RCC 7860 (cell line): ENCODE measurements at places on chromosomes 11 and 22.

DNA sequence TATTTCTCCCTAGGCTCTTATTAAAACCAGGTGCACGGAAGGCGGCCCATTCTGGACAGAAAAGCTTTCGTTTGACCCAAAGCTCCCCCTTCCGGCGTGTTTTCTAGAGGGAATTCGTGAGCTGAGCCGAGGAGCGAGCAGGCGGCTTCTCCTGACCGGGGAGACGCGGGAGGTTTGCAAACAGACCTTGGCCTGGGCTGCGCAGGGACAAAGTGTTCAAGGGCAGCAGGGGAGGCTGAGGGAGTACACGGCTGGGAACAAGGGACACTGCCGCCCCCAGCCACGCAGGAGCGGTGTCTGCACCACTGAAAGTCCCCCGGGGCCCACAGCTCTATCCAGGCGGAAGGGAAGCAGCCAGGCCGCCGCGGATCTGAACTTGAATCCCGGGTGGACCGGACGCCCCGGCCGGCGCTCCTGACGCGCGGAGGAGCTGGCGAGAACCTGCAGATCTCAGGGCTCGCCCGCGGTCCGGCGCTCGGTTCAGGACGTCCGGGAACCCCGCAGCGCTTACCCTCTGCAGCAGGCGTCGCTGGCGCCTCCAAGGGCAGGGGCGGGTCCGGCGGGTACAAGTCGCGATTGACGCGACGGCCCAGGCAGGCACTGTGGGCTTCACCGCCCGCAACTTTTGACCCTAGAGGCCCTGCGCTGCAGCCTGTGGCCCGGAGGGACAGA, 101.9 kb downstream of the WT1 start:
- DNase-seq: no peak

GRCh38 chr22:32030518-32031247, 12.4 kb upstream of the SLC5A1 start:
- no peak for DNase-seq

- no peak for DNase-seq
Observed at GRCh38 chr22:44131412-44131811, 49.3 kb upstream of the PARVG start.

DNA sequence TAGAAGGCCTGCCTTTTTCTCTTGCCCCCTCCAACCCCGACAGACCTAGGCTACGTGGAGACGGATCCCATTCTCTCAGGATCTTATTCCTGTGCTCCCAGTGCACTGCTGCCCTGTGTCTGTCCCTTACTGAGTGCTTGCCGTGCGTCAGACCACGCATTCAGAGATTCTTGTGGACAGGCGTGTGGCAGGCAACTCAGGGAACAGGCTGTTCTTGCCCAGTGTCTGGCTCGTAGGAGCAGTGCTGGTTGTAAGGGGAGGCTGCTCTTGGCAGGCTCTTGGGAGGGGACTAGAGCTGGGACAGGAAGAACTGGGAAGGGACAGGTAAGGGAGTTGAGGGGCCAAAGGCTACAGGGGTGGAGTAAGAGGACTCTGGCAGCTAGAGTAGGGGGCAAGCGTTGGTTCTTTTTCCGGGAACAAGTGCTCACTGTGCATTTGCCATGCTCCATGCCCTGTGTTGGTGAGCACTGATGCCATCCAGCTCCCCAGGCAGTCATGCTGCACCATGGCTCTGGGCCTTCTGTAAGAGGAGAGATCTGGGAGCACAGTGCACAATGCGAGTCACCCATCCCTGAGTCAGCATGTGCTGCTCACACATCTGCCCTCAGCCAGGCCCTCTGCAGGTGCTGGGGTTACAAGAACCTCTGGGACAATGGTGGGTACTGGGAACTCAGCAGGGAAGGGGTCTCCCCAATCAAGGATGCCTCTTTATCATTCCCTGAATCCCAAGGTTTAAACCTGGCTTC, 119.1 kb downstream of the TBC1D22A start:
- DNase-seq: peak; percentile 31

DNA sequence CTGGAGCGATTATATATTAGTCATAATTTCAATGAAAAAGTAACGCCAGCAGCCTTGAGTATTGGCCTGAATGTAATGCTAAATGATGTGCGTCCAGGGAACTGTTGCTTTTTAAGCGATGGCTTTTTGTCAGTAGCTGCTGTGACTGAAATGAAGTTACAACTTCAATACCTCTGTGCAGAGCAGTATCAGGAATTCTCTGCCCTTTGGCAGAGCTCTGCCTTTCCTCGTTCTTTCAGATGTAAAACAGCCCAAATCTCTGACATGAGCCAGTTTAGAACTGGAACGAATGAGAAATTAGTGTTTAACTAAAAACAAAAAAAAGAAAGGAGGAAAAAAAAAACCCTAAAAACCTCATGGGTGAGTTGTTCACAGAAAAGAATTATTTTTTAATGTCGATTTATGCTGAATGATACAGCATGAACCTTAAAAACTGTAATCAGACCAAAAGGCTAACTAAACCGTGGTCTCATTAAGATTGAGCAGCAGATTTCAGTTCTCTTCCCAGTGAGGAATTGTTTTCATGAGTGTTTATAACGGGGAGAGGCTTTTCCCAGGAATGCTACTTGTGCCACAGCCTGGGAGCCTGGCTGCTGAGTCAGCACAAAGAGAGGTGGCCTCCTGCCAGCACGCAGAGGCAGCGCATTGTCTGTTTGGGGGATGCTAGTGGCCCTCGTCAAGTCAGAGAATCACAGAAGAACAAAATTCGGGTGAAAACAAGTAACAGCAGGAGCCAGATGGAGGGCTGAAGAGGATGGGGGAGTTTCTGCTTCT, 146.2 kb upstream of the RASSF10 start:
- DNase-seq: no peak

DNA sequence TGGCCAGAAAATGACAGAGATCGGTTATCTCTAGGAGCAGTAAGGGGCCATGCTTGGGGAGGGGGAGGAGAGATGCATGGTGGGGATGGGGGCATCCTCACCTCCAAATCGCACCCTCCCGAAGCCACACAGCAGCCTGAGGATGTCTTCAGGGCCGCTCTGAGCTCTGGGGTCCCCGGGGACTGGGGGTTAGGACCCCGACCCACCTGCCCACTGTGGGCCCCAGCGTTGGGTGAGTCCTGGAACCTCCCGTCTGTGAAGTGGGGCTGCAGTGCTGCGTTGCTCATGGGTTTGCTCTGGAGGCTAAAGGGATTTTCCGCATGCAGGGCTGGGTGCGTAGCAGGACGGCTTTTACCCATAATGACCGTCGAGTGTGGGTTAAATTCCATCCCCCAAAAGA, 1046.3 kb downstream of the BRD1 start:
- DNase-seq: no peak

DNA sequence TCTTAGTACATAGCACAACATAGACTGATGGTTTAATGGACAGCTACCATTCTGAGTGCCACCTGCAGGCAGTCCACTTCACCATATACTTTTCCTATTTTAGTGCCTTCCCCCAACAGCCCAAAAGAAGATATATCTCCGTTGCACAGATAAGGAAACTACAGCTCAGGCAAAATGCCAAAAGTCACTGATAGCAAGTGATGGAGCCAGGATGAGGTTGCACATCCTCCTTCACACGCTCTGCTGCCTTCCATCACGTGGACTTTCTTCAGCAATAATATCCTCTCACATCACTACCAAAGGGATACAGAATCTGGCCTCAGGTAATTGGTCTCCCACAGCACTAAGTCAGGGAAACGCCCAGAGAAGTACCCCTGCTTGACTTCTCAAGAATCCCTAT, 7.5 kb downstream of the TCF20 start:
- no peak for DNase-seq

- DNase-seq: no peak
Observed at GRCh38 chr11:1302041-1302460, 7.4 kb downstream of the TOLLIP start.

DNA sequence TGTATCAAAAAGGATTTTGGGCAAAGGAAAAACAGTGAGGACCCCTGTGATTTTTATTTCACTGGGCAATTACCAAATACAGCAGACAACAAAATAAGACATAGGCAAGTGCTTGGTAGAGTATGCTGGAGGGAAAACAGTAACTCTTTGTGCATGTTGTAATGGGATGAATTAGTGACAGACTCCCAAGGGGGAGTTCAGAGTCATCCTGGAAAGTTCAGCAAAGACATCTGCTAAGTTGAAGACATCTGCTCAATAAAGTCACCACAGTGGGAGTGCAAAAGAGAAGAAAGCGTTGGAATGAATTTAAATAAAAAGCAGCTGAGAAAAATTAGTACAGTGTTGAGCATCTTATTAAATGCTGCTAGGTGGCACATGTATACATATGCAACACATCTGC, 378.8 kb upstream of the ISX start:
- DNase-seq: no peak

DNA sequence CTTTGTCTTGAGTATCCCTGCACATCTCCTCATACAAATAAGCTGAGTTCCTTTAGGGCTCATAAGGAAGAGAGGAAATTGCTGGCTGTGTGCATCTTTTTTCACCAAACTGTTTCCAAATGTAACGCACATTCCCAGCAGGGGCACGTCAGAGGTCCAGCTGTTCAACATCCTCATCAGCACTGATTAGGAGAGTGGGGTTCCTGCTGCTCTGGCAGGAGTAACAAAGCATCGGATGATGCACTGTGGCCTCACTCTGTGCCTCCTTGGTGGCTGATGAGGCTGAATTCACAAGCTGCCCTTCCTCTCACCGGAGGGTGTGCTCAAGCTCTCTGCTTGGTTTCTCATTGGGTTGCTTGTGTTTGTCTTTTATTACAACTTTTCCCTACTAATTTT, 35.5 kb upstream of the SLC25A1 start:
- DNase-seq: no peak

- DNase-seq: no peak
Observed at GRCh38 chr22:49573109-49573765, 254.4 kb downstream of the BRD1 start.

- no peak for DNase-seq
Observed at GRCh38 chr11:67126986-67127385, 7.9 kb downstream of the KDM2A start.

DNA sequence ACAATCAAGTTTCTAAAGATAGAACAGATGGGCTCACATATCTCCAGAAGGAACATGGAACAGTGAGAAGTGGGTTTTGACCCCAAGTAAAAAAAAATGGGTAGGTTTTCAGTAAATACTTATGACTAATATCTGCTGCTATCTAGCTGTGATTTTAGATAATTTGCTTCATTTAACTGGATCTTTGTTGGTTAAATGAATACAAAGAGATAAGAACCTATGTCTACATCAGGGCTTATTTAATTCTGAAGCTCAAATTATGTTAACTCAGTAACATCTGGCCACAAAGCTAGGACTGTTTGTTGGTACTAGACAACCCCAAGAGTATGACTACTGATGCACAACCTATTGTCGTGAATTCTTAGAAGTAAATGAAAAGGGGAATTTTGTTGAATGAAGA, 144.4 kb upstream of the SESN3 start:
- DNase-seq: no peak

DNA sequence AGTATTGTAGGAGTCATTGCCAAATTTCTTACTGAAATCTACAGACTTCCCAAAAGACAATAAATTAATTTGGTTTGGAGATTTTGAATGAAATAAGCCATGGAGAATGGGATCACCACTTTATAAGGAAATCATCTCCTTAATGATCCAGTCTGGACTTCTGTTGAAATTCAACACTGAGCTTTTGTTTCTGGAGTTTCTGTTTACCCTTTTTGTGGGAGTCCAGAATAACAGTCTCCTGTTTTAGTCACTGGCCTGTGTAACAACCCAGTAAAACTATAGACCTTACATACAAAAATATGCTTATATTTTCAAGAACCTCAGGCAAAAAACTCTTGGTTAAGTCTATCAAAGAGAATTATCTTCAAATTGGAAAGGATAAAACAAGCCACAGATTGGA, 321.7 kb upstream of the PLET1 start:
- DNase-seq: no peak

DNA sequence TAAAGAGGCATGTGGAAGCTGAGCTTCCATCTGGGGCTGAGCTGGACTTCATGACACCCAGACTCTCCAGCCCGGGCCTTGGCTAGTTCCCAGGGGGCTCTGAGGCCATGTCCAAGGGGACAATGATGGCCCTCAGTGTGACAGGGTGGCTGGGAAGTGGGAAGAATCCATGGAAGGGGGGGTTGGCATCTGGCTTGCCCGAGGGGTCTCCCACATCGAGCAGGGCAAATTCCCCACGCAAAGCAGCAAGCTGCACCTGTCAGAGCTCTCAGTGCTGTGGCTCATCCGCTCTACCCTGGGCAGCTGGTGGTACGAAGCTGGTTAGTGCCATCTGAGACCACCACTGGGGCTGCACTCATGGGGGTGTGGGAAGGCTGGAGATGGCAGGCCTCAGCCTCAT, 9.4 kb upstream of the AP1B1 start:
- no peak for DNase-seq

DNA sequence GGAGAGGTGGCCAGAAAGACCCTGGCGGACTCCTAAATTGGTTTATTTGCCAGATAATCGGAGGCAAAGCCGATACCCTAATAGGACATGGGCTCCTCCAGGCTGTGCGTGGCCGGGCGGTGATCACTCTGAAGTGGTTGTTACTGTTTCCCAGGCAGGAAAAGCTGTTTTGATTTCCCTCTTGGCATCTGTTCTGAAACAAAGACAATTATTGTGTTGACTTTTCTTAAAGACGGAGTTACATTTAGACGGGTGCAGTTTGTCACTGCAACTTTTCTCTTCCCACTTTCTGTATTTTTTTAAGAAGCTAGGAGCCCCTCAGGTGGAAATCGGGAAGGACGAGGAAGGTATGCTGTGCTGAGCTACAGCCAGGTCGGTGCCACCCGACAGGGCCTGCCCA, 1288.4 kb downstream of the BRD1 start:
- no peak for DNase-seq

GRCh38 chr11:91795139-91795887, 429.3 kb upstream of the FAT3 start:
- no peak for DNase-seq

DNA sequence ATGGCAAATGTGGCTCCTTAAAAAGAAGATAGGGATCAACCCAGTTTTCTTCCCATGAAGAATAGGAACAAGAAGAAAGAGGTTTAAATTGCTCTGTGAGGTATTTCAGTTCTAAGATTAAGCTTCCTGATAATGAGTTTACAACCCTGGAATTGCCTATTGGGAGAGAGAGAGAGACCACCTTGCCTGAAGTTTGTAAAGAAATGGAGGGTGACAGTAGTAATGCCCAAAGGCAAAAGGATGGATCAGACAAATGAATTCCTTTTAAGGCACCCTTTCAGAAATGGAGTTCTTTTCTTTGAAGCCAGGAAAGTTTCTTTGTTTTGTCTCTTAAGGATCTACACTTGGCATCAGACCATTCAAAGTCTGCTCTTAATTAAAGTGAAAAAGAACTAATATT, 74.3 kb downstream of the DDIAS start:
- DNase-seq: no peak
